ENCODE measurements at places on chromosomes 7 and 10.

GRCh38 chr7:46352004-46352954, 431.2 kb upstream of the IGFBP3 start:
- peak; percentile 65 for DNase-seq

DNA sequence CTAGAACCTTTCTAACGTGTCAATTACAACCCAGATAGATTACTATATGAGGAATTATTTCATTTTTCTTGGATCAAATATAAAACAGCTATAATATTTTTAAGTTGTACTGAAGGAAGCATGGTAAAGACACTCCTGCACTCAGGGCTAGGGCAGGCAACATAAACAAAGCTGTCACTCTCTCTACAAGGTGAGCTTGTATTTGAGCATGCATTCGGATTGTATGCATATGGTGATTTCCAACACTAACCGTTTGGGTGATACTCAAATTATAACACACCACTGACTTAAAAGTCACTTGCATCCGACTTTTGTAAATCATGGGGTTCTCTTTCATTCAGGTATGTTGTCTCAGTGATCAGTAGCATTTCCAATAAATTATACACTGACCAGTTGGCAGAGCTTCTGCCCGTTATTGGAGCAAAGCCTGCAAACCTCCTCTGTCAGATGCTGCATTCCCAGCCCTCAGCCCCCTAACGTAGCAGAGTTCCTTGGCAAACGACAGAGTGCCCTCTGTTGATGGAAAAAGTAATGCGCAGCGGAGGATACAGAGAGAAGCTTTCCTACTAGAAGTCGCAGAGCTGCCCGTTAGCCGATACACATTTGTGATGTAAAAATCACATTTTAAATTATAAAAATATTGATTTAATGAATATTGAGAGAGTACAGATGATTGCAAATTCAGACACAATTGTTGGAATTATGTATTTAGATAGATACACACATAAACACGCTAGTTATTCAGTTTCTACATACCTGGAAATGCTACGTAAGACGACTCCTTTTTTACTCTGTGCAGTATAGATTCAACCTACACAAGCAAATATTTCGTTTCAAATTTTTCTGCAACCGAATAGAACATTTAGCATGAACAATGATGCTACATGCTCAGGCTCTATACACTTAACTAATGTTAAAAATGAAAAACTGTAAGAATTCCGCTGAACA, 173.9 kb upstream of the SP4 start:
- peak; percentile 76 for DNase-seq

- no peak for DNase-seq
Observed at GRCh38 chr10:30007406-30007805, 52.0 kb downstream of the JCAD start.

- peak; percentile 62 for DNase-seq
Observed at GRCh38 chr7:38796626-38797501, 112.1 kb downstream of the VPS41 start.

- DNase-seq: no peak
Observed at GRCh38 chr10:120806081-120806480, 45.1 kb upstream of the WDR11 start.

DNA sequence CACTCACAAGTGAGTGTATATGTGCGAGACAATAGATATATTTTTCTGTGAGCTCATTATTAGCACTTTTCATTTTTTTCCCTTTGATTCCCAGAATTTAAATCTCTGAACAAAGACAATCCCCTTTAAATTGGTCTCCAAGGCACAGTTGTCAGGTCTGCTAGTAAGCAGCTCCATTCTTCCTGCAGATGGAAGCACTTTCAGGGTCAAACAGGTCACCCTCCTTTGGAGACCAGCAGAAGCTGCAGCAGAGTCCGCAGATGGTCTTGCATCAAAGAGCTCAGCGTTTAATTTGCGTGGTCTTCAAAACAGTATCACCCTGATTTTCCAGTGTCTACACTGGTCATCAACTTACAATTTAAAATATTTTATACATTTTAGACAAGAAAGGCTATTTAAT, 543.8 kb downstream of the ARL4A start:
- no peak for DNase-seq

Data from endothelial cell (in vitro differentiated cells).